Activated CD4-positive, alpha-beta T cell treated with anti-CD3 and anti-CD28 coated beads, Interleukin-2, amount 50 U/mL, for 4 hours (primary cell): ENCODE measurements at places on chromosomes 5 and 9.

- DNase-seq, result no peak
Observed at GRCh38 chr9:1794547-1795270, 220.4 kb upstream of the SMARCA2 start.

DNA sequence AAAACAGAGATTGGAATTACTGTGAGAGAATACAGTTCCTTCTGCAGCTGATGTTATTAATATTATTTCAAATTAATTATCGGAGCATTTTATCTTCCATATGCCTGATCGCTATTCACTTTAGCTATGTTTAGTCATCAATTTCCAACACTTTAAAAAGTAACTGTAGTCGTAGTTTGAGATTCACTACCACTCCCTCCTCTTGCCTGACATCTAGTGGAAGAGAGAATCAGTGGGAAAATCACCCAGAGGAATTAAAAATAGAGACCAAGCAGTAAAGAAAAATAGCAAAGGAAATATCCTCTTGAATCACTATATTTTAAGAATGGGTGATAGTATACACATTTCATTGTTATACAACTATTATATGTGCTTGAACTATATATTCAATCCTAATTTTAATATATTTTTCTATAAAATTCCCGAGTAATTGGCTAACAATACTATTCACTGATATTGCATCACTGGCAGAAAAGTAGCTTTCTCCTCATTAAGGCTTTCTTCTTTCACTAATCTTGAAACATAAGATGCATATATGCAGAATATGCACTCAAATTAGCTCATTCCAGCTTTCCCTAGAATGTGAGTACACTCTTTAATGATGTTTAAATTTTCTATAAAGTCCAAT, 708.7 kb downstream of the CDH9 start:
- DNase-seq, result no peak

DNA sequence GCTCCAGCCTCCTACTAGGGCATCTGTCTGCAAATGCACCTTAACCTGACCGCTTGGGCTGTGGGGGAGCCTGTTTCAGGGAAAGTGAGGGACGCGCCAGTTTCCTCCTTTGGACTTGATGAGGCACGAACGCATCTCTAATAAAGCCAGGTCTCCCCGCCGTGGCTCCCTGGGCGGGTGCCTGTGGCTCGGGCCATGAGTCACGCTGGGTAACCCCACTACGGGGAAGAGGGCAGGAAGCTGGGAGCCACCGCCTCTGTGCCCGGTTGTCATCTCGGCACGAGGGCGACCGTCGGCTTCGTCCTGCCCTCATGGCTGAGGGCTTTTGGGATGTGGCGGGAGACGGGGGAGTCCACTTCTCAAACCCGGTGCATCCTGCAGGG, 12.1 kb downstream of the NOTCH1 start:
- peak; percentile 83 for DNase-seq

- no peak for DNase-seq
Observed at GRCh38 chr9:133119846-133120500, 1.1 kb downstream of the RALGDS start.

DNA sequence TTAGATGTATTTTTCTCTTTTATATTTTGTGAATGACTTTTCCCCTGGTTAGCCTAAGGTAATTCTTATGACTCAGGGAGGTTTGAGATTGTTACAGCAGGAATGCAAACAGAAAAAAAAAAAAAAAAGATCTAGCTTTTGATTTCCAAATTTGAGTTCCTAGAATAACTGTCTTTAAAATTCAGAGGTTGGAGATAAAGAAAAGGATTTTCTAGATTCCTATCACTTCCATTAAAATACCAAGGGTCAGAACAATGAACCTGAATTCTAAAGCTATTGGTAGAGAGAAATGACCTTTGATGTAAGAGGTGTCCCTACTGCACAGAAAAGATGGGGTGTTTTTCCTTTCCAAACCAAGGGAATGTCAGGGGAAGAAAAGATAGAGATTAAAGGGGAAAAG, 262.5 kb downstream of the DOCK8 start:
- DNase-seq, result no peak

- no peak for DNase-seq
Observed at GRCh38 chr9:104617418-104617817, 586 bp downstream of the OR13C9 start.

DNA sequence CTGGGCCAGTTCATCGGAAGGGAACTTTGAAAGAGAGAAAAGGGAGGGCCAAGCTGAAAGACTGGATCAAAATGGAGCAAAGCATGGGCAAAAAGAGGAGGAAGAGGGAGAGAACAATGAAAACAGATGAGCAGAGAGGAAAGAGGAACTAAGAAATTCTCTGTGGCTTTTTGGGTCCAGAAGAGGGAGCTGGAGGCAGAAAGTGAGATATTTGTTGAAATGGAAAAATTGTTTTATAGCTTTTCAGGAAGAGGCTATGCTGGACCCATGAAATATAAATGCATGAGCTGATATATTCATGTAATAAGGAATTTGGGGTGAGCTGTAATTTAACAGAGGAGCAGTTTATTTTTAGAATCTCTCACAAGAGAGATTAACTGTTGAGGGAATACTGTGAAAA, 457.3 kb downstream of the DMAC1 start:
- no peak for DNase-seq

GRCh38 chr5:61311056-61311610, 20.9 kb upstream of the ZSWIM6 start:
- no peak for DNase-seq

DNA sequence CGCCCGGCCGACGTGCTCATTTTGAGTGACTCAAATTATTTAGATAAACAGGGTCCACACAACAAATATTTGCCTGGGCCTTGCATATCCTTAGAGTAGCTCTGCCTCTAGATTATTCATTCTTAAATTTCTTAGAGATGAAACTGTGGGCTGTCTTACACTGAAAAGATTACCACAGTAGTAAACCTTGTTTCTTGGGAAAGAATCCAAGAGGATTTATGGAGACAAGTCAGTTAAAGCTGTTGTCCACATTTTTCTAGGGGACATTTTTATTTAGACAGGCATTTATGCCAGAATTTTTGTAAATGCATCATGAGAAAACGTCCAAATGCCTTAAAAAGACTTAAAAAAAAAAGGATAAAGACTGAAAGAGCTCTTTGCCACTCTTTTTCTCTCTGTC, 32.6 kb upstream of the RANBP3L start:
- no peak for DNase-seq

GRCh38 chr5:4189317-4189716, 593.7 kb downstream of the IRX1 start:
- no peak for DNase-seq

- no peak for DNase-seq
Observed at GRCh38 chr9:71210326-71210725, 88.9 kb upstream of the TRPM3 start.

- DNase-seq, result no peak
Observed at GRCh38 chr9:107542411-107543157, 53.0 kb upstream of the KLF4 start.

DNA sequence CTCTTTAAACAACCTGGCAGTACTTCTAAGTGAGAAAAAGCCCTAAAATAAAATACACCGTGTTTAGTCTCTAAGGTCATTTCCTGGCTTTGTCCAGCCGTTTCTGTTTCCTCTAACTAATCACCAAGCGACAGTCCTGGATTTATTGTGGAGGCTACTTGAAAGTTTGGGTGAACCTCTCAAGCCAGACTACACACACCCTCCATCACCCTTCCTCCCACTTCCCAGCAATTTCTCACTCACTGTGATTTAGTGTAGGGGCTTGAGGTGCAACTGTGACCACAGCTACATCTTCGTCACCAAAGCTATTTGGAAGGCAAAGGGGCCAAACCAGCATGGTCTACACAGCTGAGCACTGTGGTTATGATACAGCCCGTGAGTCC, 240.0 kb upstream of the SLC24A2 start:
- no peak for DNase-seq

GRCh38 chr9:130323051-130323745, 57.6 kb downstream of the HMCN2 start:
- DNase-seq, result no peak

GRCh38 chr5:148853868-148854267, 27.5 kb downstream of the ADRB2 start:
- DNase-seq, result no peak

GRCh38 chr5:140557965-140558364, 692 bp upstream of the SRA1 start:
- DNase-seq, result no peak

GRCh38 chr9:130290291-130291181, 25.0 kb downstream of the HMCN2 start:
- no peak for DNase-seq

- DNase-seq, result no peak
Observed at GRCh38 chr9:129252937-129253802, 75.1 kb upstream of the IER5L start.

DNA sequence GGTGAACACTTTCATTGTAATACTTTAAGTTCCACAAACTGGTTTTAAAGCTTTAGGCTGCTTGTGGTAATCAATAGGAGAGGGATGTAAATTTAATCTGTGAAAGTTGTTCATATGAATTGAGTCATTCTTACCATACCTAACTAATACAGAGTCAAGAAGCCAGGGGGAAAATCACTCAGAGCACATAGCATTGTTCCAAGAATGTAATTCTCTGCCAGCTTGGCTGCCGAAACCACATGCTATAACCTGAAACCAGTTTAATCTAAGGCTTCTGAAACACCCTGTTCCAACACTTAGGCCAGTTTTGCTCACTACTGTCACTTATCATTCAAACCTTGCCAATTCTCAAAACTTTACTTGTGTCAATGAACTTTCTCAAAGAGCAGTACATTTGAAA, 528.8 kb upstream of the GRAMD2B start:
- DNase-seq, result no peak

DNA sequence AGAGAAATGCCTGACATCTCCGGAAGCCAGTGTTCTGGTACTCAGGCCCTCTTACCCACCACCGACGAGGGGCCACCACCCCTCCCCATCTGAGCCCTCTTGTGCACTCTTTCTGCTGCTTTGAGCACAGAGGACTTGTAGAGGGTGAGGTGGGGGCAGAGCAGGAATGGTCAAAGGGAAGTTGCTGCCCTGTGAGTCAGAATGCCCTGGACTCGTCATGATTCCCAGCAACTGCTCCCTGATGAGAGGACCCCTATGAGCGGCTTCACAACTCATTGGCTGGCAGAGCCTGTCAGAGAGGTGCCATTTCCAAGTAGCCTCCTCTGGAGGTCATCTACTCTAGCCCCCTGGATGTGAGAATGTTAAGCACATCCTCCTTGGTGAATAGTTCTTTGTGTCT, 845 bp downstream of the ECSCR start:
- DNase-seq, result no peak

DNA sequence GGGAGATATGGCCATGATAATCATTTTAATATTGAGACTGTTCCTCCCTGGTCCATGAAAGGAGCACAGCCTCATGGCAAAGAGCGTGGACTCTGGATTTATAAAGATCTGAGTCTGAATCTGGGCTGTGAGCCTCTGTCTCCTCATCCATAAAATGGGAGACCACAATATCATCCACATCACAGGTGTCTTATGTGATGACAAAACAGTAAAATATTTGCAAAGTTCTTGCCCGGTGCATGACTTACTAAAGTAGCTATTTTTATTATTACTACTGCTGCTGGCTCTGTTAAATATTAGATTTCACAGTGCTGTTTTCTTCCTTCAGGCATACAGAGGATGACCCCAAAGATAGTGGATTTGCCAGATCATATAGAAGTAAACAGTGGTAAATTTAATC, 74.1 kb downstream of the TEK start:
- no peak for DNase-seq

GRCh38 chr9:600006-600405, 241.5 kb upstream of the DMRT1 start:
- no peak for DNase-seq

DNA sequence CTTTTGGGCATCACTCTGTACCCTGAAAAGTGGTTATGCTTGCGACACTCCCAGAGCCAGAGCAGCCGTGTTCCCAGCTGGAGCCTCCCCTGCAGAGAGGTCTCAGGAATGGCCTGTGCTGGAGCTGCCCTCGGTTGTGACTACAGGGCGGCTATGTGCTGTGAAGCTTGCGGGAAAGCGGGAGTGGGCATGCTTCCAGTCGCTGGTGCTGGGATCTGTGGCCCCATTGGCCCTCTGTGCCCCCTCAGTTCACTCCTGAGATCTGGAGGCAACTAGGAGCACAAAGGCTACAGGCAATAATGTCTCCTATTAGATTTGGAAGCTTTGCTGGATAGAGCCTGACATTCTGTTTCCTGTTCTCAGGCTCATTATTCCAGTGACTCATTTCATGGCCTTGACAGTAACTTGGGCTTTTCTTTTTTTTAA, 56.9 kb downstream of the GPR107 start:
- DNase-seq, result no peak

- no peak for DNase-seq
Observed at GRCh38 chr5:168881427-168882149, 302.4 kb upstream of the PANK3 start.

DNA sequence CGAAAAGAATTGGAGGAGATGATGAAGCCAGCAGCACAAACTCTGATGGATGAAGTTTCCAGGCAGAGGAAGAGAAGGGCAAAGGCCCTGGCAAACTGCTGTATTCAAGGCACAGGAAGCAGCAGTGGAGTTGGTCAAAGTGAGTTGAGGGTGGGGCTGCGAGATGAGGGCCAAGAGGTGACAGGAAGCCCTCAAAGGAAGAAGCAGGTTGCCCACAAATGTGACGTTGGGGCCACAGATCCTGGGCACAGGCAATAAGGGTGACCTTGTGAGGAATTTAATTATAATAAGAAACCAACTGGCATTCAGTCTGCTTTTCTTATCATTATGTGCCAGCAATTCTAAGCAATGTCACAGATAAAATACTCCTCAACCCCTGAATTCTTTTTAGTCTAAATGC, 261.8 kb downstream of the CTNND2 start:
- DNase-seq, result no peak

- no peak for DNase-seq
Observed at GRCh38 chr5:33611877-33612276, 171.1 kb downstream of the TARS1 start.

DNA sequence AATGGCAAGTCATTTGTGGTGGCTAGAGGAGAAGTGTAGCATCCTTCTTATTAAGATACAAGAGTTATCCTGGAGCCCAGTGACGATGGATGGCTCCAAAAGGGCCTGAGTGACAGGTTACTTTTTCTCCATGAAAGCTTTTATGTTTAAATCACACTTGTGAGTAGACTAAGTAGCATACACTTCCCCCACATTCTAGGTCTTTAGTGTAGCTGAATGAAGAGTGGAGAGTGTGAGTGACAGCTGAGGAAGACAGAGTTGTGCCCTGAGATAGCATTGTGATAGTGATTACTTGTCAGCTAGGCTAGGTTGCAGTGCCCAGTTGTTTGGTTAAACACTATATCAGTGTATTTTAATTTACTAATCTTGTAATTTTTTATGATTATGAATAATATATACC, 337.8 kb downstream of the TENT4A start:
- DNase-seq, result no peak

- no peak for DNase-seq
Observed at GRCh38 chr9:83665580-83666200, 42.1 kb downstream of the UBQLN1 start.

- DNase-seq, result no peak
Observed at GRCh38 chr5:98341038-98342032, 432.1 kb upstream of the RGMB start.

- no peak for DNase-seq
Observed at GRCh38 chr9:116592970-116593369, 94.1 kb upstream of the TRIM32 start.

- no peak for DNase-seq
Observed at GRCh38 chr5:10635867-10636350, 72.0 kb downstream of the ANKRD33B start.
